ENCODE measurements at places on chromosomes 7 and 10.

DNA sequence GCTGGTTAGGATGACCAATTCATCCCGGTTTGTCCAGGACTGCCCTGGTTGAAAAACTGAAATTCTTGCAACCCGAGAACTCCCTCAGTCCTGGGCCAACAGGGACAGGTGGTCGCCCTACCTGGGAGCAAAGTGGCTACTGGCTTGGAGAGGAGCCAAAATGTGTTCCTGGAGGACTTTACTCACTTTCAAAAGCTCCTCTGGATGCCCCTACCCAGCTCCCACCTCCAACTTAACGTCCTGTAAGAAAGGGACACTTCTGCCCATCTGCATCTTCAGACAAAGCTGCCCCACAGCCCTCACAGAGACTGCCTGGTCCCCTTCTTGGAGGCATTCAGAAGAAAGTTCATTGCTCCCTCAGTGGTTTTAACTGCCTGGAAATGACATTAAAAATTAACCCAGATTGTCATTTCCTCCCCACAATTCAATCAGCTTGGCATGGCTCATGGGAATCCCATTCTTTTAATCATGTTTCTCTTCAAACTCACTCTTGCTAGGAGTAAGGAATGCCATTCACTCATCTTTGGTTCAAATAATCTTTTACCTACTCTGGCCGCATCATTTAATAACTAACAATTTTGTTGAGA lies 24.0 kb upstream of the HSPA12A start:
- no peak for DNase-seq

GRCh38 chr10:3568392-3568791 lies 216.6 kb downstream of the KLF6 start:
- DNase-seq = no peak

DNA sequence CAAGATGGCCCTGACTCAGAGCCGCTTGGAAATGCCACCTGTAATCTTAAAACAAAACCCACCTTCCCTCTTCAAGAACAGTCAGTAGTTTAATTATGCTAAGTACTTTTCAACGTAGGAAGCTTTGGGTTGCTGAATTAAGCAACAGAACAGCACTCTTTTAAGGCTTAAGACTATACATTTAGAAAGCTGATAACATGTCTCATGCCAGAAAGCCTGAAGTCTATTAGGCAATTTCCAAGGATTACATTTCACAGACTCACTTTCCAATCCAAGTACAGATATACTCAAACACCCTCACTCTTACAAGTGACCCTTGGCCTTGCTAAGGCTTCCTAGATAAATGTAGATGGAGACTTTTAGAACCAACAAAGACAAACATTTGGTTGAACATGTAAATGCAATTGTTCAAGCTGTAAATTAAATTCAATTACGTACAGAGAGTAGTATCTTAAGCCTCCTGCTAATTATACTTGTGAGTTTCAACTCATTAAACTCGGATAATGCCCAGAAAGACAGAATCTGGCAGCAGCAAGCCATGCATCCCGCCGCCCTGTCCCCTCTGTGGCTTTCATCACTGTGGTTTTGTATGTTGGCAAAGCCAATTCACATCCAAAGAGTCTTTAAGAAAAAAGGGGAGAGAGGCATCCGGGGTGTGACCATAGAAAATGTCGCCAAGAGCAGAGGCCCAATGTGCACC lies 283.1 kb upstream of the NRP1 start:
- DNase-seq = no peak

GRCh38 chr7:76326646-76327233 lies 24.3 kb downstream of the HSPB1 start:
- no peak for DNase-seq

GRCh38 chr7:55477781-55478374 lies 94.4 kb downstream of the VOPP1 start:
- no peak for DNase-seq

GRCh38 chr10:12631787-12632562 lies 282.6 kb downstream of the CAMK1D start:
- DNase-seq = no peak

DNA sequence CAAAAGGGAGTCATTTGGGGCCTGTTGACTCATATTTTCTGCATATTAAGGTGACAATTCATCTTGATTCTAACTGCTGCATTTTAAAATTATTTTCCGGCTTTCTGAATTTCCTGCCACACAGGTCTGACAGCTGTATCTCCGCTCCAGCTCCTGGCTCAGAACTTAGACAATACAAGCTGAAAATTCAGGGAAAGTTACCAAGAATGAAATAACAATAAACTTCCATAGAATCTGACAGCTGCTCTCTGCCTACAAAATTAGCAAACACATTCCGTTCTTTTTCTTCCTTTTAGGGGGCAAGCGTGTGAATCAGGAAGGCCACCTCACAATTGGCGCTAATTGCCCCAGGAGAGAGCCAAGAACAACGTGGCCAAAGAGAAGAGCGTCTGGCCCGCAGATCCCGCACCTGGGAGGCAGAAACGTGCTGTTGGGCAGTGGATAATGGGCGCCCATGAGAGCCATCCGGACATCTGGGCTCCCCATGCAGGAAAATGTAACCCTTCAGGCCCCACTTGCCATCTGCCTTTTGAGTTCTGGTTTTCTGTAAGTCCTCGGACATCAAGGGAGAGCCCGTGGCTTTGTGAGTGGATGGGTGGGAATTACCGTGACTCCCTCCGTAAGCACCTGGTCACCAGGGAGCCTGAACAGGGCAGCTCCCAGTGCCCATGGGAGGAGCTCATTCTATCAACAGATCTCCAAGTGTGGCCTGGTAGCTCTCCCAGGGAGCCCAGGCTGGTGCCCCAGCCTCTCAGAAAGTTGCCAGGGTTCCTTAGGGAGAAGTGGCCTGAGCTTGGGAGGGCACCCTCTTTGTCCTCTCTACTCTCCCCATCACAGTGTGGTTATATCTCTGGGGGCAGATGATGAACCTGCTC lies 5.0 kb downstream of the CLRN3 start:
- DNase-seq = no peak

- no peak for DNase-seq
These were observed 7.6 kb downstream of the SRRM3 start for GRCh38 chr7:76209310-76209709.

DNA sequence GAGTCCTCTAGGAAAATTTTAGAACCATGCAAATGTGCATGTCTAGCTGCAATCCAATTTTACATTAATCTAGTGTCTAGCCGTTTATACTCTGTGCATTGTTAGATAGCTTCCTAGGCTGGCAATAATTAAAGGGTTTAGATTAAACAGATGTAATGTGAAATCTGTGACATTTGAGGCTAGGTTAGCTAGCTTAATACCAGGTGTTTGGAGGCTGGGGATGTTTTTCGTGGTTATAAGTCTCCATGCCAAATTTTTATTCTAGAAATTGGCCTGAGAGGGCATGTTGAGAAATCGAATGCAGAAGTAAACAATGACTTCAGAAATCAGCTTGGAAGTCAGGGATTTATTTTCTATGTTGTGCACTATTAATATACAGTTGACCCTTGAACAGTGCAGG lies 94.2 kb downstream of the ST7 start:
- no peak for DNase-seq

DNA sequence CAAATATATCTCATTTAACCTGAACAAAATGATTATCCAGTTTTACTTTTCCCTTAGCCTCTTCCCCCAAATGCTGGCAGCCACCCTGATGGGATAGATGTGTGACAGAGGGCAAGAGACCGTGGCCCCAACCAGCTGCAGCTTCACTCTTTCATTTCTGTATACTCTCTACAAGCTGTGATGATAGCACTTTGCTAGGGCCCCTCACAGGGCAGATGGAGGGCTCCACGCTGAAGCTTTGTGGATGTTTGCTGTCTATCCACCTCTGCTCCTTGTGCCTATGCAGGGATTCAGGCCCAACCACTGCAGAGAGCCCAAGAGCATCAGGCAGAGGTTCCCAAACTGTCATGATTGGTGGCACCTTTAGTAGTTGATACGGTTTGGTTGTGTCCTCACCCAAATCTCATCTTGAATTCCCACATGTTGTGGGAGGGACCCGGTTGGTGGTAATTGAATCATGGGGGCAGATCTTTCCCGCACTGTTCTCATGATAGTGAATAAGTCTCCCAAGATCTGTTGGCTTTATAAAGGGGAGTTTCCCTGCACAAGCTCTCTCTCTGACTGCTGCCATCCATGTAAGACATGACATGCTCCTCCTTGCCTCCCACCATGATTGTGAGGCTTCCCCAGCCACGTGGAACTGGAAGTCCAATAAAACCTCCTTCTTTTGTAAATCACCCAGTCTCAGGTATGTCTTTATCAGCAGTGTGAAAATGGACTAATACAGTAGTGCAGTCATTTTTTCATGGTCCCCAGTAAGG lies 20.1 kb downstream of the HTRA1 start:
- no peak for DNase-seq

GRCh38 chr10:31099664-31100063 lies 68.0 kb upstream of the ZNF438 start:
- DNase-seq = peak; percentile 87

- no peak for DNase-seq
These were observed 52.1 kb upstream of the GHITM start for GRCh38 chr10:84087202-84087601.

DNA sequence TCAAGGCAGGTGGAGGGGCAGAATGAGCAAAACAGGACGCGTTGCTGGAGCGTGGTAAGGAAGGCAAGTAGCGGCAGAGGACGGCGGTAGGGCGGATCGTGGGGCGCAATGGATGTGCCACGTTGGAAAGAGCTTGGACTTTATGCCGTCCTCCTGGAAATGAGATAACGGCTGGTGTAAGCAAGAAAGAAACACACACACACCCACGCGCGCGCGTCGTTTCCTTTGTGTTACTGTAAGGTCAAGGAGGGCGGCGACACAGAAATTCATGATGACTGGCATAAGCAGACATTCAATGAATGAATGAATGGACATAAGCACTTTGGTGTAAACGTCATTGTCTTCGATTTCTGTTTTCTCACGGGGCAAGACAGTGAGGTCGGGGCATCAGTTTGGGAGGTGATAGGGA lies 683 bp upstream of the ENTPD7 start:
- DNase-seq = no peak

GRCh38 chr10:118983263-118983662 lies 46.3 kb upstream of the NANOS1 start:
- no peak for DNase-seq

DNA sequence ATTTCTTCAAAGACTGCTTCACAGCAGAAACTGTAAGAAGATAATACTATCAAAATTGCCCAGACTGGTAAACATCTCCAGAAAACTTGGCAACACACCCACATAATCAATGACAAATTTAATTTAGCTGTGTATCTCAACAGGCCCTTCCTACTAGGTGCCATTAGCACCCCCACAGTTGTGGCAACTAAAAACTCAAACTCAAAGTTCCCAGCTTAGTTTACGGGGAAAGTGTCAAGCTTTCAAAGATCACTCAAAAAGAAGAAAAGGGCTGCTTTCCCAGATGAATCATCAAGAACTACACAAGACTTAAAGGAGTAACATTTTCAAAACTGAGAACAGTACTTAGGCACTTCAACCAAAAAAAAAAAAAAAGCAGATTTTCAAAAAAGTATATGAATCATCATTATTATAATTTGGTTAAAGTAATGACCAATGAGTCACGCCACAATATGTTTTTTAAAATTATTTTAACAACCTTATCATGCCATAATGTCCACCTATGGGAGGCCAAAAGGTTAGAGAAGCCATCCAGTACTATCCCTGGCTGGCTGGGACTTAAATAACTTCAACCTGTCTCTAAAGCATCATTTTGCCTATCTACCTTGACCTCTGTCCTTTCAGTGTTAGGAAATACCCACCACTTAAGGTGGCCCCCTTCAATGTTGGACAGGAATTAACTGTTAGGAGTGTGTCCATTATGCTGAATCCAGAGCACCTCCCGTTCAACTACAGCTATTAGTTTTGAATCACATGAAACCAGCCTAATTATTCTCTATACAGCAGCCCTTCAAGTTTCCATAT lies 90.8 kb downstream of the ZFAND4 start:
- no peak for DNase-seq

GRCh38 chr10:47053081-47053798 lies 142.0 kb downstream of the PTPN20 start:
- DNase-seq = no peak

- DNase-seq = no peak
These were observed 224.7 kb upstream of the ADARB2 start for GRCh38 chr10:1961989-1962388.

DNA sequence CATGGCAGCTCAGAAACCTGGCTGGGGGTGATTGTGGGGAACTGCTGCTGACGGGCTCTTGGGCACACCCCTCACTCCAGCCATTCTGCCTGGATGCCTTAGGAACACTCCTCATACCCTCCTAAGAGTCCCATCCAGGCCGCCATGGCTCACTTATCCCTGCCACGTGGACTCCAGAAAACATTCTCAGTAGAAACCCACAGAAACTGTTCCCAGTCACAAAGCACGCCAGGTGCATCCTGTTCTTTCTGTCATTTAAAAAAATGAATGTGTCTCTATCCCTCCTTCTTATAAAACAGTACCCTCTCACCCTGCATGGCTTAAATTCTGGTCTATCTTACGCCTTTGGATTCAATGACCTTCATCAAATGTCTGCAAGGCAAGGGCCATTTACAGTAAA lies 177.7 kb downstream of the CUX1 start:
- DNase-seq = no peak

DNA sequence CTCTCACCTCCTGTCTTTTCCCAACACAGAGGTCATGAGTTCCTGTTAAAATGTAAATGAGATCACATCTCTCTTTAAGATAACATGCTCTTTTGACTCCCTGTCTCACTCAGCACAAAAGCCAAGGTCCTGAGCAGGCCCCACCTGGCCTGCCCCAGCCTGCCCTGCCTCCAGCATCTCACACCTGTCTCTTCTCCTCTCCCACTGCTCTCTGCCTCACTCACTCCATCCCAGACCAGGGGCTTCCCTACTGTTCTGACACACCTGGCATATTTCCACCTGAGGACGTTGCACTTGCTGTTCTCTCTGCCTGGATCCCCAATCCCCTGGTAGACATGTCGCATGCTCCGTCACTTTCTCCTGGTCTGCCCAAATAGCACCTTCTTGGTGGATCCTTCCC lies 285.0 kb upstream of the ZMIZ1 start:
- no peak for DNase-seq

DNA sequence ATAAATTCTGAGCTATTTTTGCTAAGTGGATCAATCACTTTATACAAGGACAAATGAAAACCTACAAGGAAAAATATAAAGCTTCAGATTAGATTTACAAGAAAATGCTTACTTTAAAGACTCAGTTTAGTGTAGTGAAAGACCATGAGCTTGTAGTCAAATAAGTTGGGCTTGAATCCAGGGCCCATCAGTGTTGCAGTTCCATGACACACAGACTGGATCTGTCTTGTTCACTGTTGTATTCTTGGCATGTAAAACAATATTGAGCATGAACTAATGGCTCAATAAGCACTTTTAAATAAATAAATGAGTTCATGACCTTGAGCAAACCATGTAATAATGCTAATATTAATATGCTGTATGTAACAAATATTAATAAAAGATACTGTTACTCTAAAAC lies 164.6 kb upstream of the KCND2 start:
- no peak for DNase-seq

DNA sequence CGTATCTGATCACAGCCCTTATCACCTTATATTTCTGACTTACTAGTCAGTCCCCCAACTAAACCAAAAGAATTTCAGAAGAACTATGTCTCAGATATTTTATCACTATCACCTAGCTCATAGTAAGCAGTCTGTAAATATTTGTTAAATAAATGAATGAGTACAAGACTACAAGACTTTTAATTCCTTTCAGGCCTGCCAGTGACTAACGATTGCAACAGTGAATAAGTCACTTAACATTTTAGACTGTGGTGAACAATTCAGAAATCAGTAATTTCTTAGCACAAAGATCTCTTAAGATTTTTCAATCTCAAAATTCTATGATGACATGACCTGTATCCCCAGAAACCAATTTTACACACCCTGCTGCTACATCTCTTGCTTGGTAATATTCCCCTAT lies 162.2 kb downstream of the IMMP2L start:
- no peak for DNase-seq
